Breast epithelium (tissue), 4 donors: ENCODE measurements at places on chromosomes 11 and 22. TPM values are rescaled to one million over a fixed set of nuclear protein-coding genes. Genes with fewer than 3 reads are reported as not detected.

PPM1F gene
- total RNA-seq: 24.3 TPM

- H3K27me3 ChIP-seq: no peaks in the 10 kb centered on the region
- no peak overlapping the region for H3K4me3 ChIP-seq
- H3K27ac ChIP-seq: peak overlapping the region; percentile 71
- no peaks in the 10 kb centered on the region for H3K4me1 ChIP-seq
- H3K36me3 ChIP-seq: no peaks in the 10 kb centered on the region
Observed at GRCh38 chr11:130601764-130602460, 153.5 kb downstream of the ADAMTS15 start.

- DNase-seq: no peak
- no peaks in the 10 kb centered on the region for H3K4me1 ChIP-seq
- H3K36me3 ChIP-seq: no peaks in the 10 kb centered on the region
- no peaks in the 10 kb centered on the region for H3K27me3 ChIP-seq
- H3K27ac ChIP-seq: no peak overlapping the region
Observed at GRCh38 chr11:16357775-16358174, 1.4 kb upstream of the SOX6 start.

DNA sequence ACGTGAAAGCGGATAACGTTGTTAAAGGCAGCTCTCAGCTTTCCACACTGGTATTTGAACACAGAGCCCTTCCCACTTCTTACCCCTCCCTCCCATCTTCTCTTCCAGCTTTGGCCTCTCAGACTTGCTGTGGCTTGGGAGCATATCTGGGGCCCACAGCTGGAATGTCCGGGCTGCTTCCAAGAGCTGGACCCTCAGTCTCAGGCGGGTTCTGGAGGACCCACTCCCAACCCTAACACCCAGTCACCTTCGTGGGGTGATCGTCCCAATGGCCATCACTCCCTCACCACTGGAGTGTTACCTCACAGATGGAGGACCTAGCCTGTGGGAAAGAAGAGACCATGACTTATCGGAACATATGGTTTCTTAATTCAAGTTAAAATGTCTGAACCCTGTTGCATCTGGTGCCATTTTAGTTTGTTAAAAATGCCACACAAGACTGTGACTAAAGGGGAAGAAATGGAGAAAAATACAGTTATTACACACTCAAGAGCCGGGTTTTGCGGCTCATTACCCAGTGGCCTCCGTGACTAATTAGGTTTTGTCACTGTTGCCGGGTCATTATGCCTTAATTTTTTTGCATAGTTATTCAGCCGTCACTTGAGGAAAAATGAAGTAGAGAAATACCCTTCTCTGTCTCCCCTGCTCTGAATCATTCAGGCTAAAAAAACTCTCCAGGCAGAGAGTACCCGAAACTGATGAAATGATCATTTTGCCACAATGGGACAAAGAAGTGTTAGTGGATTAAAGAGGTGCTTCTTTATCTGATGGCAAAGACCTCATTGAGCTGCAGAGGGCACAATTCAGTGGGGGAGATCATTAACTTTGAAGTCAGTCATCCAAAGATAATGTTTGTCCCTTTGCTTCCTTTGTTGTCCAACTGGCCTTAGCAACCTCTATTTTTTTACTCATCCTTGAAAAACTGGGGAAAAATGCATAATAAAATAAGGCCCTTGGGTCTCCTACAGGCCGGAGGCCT lies 87.2 kb upstream of the HTATIP2 start:
- H3K4me1 ChIP-seq: no peaks in the 10 kb centered on the region
- H3K4me3 ChIP-seq: no peak overlapping the region
- H3K36me3 ChIP-seq: no peaks in the 10 kb centered on the region
- H3K27me3 ChIP-seq: no peaks in the 10 kb centered on the region
- H3K27ac ChIP-seq: no peak overlapping the region

WNT7B gene
- not detected for total RNA-seq

GRCh38 chr11:57663975-57664374 lies 3.9 kb upstream of the ZDHHC5 start:
- no peak overlapping the region for H3K4me3 ChIP-seq
- H3K36me3 ChIP-seq: peaks cover 11% of the 10 kb centered on the region
- H3K4me1 ChIP-seq: no peaks in the 10 kb centered on the region
- no peak overlapping the region for H3K27ac ChIP-seq
- H3K27me3 ChIP-seq: no peaks in the 10 kb centered on the region

SCGB2A2 gene
- 2,173 TPM for total RNA-seq

CTSF gene
- 116 TPM for total RNA-seq

DNA sequence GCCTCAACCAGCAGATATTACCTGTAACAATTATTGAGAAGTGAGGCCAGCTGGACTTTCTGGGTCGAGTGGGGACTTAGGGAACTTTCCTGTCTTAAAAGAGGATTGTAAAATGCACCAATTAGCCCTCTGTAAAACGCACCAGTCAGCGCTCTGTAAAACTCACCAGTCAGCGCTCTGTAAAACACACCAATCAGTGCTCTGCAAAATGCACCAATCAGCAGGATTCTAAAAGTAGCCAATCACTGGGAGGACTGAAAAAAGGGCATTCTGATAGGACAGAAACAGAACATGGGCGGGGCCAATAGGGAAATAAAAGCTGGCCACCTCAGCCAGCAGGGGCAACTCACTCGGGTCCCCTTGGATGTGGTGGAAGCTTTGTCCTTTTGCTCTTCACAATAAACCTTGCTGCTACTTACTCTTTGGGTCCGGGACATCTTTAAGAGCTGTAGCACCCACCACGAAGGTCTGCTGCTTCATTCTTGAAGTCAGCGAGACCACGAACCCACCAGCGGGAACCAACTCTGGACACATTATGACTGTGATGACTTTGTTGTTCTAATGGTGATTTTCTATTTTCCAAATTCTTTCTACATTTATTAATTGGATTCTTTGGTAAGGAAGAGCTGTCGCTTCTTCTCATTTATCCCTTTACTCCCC lies 40.2 kb upstream of the FGF3 start:
- no peaks in the 10 kb centered on the region for H3K4me1 ChIP-seq
- H3K27me3 ChIP-seq: peaks cover 27% of the 10 kb centered on the region
- no peaks in the 10 kb centered on the region for H3K36me3 ChIP-seq

HTR3A gene
- not detected for total RNA-seq

DNA sequence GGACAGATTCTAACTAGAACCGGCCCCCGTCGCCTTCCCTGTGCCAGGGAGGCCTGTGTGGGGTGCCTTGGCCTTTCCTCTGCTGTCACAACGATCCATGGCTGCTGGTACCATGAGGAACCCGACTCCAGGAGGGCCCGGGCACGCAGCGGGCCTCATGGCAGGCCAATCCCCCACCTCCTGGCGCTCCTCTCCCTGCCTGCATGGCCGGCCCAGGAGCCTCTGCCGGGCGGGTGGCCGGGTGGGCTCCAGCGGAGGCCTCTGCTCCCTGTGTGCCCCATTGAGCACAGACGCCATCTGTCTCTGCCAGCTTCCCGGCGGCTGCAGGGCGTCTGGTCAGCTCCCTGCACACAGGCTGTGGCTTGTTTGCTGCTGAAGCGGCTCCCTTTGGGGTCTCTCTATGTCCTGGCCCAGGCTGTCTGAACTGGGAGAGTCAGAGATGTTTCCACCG lies 86.5 kb downstream of the MYEOV start:
- no peaks in the 10 kb centered on the region for H3K27me3 ChIP-seq
- no peaks in the 10 kb centered on the region for H3K36me3 ChIP-seq
- no peak overlapping the region for H3K27ac ChIP-seq
- peak; percentile 38 for DNase-seq
- no peaks in the 10 kb centered on the region for H3K4me1 ChIP-seq

GRCh38 chr11:101913656-101914055 lies 1.2 kb upstream of the CEP126 start:
- no peak overlapping the region for H3K27ac ChIP-seq
- DNase-seq: no peak
- H3K36me3 ChIP-seq: no peaks in the 10 kb centered on the region
- H3K27me3 ChIP-seq: no peaks in the 10 kb centered on the region

SCGB1D2 gene
- total RNA-seq: 476 TPM

GRCh38 chr11:10382518-10382917 lies 72.5 kb upstream of the AMPD3 start:
- H3K4me1 ChIP-seq: no peaks in the 10 kb centered on the region
- no peak overlapping the region for H3K4me3 ChIP-seq
- no peak for DNase-seq

SCN2B gene
- total RNA-seq: 0.16 TPM

ARCN1 gene
- total RNA-seq: 98.6 TPM

OR5B21 gene
- total RNA-seq: not detected

DNA sequence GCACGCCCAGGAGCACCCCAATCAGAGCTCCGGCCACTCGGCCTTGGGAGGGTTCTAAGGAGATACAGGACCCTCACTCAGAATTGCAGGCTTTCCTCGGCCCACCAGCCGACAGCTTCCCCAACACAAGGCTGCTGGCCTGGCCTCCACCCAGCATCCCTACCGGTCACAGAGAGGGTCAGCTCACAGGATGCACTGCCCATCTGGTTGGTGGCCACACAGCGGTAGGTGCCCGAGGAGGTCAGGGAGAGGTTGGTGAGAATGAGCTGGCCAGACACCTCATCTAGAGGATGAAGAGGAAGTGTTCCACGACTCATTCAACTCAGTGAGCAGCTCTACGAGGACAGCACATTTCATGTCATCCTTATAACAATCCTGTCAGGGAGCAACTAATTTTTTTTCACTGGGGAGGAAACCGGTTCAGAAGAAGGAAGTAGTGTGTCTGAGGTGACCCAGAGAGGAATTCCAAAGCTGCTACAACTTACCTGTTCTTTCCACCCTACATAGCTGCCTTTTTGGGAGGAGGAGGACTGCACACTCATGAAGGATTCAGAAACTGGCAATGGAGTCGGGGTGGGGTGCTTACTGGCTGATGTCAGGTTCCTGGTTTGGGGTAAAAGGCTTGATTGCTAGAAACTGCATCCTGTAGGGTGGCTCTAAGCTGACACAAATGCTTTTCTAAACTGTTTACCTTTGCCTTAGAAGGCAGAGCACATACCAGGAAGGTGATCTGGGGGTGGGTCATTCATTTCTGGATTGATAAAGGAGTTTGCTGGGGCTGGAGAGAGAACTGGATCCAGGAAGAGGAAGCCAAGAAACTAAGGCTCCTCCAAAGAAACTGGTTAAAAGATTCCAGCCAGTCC lies 3.3 kb downstream of the VSIG2 start:
- H3K4me3 ChIP-seq: no peak overlapping the region
- H3K36me3 ChIP-seq: no peaks in the 10 kb centered on the region
- peak overlapping the region; percentile 81 for H3K27ac ChIP-seq
- peaks cover 21% of the 10 kb centered on the region for H3K27me3 ChIP-seq
- DNase-seq: peak; percentile 7

GRCh38 chr11:124804884-124805283 lies 4.7 kb upstream of the MSANTD2 start:
- H3K36me3 ChIP-seq: no peaks in the 10 kb centered on the region
- no peak for DNase-seq
- no peak overlapping the region for H3K27ac ChIP-seq
- H3K4me3 ChIP-seq: no peak overlapping the region
- no peaks in the 10 kb centered on the region for H3K27me3 ChIP-seq

RNASEH2C gene
- 99.8 TPM for total RNA-seq

KRTAP5-1 gene
- total RNA-seq: not detected

DNA sequence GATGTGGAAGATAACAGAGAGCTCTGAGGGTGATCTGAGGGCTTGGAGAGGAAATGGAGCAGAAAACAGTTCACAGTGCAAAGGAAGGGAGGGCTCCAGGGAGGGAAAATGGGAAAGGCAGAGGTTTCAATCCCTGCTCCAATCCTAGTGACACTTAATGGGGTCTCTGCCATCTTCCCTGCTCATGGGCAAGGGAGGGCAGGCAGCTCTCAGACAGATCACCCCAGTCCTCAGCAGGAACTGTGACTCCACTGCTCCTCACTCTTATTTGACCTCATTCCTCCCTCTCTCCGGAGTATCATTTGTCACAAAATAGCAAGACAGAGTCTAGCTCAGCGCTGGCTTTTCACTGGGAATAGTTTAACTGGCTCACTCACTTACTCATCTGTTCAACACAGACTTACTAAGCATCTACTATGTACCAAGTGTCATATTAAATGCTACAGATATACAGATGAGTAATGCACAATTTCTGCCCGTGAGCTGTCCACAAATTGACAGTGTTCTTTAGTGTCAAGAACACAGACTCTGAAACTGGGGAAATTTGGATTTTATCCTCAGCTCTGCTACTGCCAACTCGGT lies 817.4 kb downstream of the OPCML start:
- no peaks in the 10 kb centered on the region for H3K36me3 ChIP-seq
- no peak overlapping the region for H3K4me3 ChIP-seq
- no peaks in the 10 kb centered on the region for H3K27me3 ChIP-seq
- H3K4me1 ChIP-seq: no peaks in the 10 kb centered on the region
- no peak overlapping the region for H3K27ac ChIP-seq
- no peak for DNase-seq

DNA sequence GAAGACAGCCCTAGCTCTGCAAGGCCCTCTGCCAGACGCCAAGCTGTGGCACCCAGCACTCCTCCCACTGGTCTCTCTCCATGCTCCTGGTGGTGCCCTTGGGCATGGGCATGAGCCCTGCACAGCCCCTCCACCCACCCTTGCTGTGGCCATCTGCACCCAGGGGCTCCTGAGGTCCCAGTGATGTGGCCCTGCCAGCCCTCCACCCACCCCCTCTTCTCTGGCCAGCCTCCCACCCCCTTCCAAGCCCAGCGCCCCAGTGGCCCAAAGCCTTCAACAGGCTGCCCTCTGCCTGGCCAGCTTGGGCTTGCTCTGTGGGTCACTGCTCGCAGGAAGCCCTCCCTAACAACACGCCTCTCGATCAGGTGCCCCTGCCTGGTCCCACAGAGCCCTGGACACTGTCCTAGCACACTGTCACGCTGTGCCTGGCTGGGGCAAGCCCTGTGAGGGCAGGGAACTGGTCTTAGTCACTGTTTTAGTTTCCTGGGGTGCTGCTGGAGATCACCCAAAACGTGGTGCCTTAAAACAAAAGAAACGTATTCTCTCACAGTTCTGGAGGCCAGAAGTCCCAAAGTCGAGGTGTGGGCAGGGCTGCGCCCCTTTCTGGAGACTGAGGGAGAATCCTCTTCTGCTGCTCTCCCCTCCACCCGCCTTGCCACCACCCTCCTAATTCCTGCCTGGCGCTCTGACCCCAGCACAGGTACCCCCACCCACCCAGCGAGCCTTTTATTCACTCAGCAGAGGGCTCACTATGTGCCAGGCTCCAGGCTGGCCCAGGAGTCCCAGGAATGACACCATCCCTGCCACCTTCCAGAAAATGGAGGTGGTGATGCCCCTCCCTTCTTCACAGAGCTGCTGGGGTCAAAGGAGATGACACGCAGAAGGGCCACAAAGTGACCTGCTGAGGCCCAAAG lies 14.7 kb downstream of the SULT4A1 start:
- H3K4me1 ChIP-seq: no peaks in the 10 kb centered on the region
- no peaks in the 10 kb centered on the region for H3K27me3 ChIP-seq
- no peak overlapping the region for H3K27ac ChIP-seq
- H3K36me3 ChIP-seq: no peaks in the 10 kb centered on the region
